ENCODE measurements at places on chromosomes 7 and 10. TPM values are rescaled to one million over a fixed set of nuclear protein-coding genes. Genes with fewer than 3 reads are reported as not detected.

Gene CPN1
- not detected for total RNA-seq

- DNase-seq = no peak
These were observed 725.4 kb downstream of the INHBA start for GRCh38 chr7:40977533-40977932.

DNA sequence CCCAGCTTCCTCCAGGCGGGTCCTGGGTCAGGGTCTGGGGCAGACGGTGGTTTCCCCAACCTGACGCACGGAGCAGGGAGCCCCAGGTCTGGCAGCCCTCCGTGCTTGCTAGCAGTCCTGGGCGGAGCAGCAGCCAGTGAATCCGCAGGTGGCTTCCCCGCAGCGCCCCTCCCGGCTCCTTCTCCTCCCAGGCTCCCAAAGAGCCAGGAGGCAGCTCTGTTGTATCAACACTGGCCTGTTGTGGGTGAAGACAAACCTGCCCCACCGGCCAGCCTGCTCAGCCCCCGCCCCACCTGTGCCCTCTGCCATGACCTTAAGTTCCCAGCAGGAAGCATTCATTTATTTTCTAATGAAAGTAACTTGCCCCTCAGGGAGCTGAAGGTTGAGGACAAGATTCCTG is 24.0 kb upstream of the TMEM213 start:
- DNase-seq = no peak

DNA sequence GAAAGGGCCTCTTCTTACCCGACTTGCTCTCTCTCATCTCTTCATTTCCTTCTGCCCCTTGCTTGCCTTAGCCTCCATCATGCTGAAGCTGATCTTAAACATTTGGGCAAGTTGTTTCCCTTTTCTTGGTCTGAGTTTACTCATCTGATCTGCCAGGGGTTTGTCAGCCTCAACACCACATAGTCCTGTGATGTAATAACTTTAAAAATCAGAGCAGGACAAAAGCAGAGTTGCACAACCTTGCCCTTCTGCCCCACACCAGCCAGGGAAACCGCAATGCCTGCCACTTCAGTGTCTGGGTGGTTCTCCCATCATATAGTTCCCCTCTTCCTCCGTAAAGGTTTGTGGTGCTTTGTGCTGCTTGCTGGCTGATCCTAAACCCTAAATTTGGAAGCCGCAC is 9.9 kb upstream of the LIPM start:
- no peak for DNase-seq

DNA sequence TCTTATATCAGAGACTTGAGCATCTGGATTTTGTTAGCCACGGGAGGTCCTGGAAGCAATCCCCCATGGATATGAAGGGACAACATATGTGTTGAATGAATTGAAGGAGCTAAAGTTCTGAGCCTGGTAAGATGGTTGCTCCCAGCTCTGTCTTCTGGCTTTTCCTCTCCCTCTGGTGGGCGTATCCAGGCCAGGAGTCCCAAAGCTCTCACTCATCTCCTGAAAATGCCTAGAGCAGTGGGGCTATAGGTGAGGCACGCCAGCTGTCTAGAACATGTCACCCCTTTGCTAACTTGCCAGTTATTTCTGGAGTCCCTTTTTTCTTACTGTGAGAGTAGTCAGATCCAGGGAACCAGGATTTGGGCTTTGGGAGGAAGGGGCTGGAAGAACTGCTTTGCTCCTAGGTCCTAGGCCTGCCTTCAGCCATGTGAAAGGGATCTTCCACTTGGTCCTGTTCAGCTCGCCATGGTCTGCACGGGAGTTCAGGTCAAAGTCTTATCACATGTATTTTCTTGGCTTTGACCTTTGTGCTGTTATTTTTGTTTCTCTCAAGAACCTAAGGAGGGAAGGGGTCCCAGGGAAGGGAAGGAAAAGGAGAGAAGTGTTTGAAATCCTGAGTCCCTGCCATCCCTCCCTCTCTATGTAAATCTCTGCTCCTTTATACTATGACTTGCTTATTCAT is 73.6 kb downstream of the MINPP1 start:
- no peak for DNase-seq

- DNase-seq = no peak
These were observed 12.0 kb upstream of the RHOBTB1 start for GRCh38 chr10:60955957-60956425.

Gene HSPB1
- 688 TPM for total RNA-seq

GRCh38 chr7:90709501-90710465 is 113.7 kb downstream of the CDK14 start:
- no peak for DNase-seq

- no peak for DNase-seq
These were observed 209.9 kb downstream of the SEMA3E start for GRCh38 chr7:83439026-83439425.

- DNase-seq = no peak
These were observed 2.4 kb downstream of the KCNH2 start for GRCh38 chr7:150975536-150976319.

Gene MSS51
- 2.4 TPM for total RNA-seq

Gene LRRTM3
- not detected for total RNA-seq

DNA sequence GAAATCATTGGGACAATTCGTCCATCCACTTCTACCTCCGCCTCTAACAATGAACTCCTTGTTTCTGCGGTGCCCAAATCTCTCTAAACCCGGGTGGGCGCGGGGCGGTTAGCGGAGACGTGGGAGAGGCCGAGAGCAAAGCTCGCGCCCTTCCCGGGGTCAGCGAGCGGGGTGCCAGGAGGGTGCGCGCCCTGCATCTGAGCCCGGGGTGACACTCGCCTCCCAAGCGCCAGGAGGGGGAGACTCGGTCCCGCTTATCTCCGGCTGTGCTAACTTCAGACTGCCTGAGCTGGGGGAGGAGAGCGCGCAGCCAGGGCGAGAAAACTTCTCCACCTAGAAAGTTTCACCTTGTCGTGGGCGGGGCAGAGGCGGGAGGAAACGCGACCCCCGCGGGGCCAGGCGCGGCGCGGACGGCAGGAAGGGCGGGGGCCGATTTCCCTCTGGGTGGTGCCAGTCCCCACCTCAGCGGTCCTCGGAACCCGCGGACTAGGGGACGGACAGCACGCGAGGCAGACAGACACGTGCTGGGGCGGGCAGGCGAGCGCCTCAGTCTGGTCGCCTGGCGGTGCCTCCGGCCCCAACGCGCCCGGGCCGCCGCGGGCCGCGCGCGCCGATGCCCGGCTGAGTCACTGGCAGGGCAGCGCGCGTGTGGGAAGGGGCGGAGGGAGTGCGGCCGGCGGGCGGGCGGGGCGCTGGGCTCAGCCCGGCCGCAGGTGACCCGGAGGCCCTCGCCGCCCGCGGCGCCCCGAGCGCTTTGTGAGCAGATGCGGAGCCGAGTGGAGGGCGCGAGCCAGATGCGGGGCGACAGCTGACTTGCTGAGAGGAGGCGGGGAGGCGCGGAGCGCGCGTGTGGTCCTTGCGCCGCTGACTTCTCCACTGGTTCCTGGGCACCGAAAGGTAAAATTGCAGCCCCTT is at the start of gene MET:
TSS of gene MET (plus strand) at position 516 of the 915 bp plus-strand sequence. CDS start 26,889 bp downstream, outside the sequence.
- DNase-seq = no peak

GRCh38 chr10:36802490-36803153 is 322.8 kb upstream of the ANKRD30A start:
- no peak for DNase-seq

DNA sequence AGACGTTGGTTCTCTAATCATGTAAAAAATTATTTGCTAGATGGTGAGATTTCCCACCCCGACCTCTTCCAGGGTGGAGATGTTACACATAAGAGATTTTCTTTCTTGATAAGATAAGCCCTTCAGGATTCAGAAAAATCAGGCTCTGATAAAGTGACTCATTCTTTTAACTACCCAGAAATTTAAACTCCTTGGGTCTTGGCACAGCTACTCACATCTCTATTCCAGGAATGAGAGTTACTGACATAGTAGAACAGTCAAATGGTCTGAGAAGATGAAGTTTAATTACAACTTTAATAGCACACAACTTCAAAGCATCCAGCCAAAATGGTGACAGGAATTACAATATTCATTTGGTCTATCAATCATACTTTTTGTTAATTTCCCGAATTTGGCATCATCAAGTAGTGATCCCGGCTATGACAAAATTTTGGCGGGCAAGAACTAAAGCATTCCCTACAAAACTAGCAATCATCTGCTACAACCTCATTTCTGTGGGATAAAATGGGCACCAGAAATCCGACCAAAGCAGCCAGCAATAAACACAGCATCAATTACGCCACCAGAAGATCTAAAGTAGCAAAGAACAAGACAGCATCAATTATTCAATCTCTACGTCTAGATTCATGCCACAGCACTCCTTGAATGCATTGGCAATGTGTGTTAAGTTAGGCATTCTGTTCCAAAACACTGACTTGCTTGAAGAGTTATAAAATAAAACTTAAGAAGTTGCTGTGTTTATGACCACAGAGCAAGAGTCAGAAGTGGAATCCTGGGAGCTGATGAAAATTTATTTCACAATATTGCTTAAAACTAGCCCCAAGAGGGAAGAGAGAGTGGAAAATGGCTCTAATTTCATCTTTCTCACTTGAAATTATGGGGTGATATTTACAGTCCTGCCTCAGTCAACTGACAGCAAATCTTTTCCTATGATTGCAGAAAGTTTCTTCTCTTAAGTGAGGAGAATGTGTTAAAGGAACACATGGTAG is 565.7 kb upstream of the ANKRD30A start:
- DNase-seq = no peak

Gene GATAD1
- total RNA-seq = 24.8 TPM

GRCh38 chr10:18418541-18419215 is 232.7 kb downstream of the NSUN6 start:
- no peak for DNase-seq

- no peak for DNase-seq
These were observed at the start of gene HTR7 for GRCh38 chr10:90857635-90858460. Gene HTR7, minus strand, starts transcription at chr10:90858039. Its CDS starts 368 bp downstream, at chr10:90857671.

Gene IQUB
- 0.29 TPM for total RNA-seq

GRCh38 chr10:10156917-10157600 is 860.6 kb upstream of the CELF2 start:
- DNase-seq = no peak

Gene IFIT2
- total RNA-seq = 7.9 TPM

Gene TLX1
- not detected for total RNA-seq

Gene TMEM236
- total RNA-seq = 0.48 TPM

Gene ZNF722
- total RNA-seq = not detected

Gene JCAD
- total RNA-seq = 107 TPM

DNA sequence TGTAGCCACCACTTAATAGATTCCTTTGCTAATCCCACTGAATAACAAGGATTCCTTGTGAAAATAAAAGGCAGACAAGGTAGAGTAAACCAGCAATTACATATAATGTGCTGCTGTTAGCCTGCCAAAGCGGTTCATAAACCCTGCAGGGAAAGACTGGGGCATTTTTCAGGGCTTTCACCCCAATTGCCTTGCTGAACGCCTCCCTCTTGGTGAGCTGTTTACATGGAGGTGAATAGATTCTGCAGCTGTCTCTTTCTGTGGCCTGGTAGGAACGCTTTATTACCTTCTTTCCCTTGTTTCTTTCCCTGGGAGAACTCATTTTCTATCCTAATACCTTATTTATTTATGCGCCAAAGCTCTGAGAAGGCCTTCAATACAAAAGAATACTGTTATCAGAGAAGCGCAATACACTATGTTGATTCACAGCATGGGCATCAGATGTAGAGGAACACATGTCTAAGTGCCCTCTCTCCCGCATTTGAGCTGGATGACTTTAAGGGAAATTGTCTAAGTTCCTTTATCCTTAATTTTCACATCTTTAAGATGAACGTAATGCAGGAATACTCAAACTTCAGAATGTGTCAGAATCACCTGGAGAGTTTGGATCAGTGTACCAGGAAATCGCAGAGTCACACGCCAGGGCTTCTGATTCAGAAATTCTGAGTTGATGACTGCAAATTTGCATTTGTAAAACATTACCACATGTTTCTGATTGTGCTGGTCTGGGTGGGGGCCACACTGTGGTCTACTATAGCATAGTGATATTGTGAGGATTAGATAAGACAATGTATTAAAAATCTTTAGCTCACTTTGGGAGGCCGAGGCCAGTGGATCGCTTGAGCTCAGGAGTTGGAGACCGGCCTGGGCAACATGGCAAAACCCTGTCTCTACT is 1203.8 kb downstream of the SORCS3 start:
- no peak for DNase-seq

- DNase-seq = no peak
These were observed 217.8 kb upstream of the HPS1 start for GRCh38 chr10:98664329-98665042.

- no peak for DNase-seq
These were observed 17.2 kb downstream of the VSTM2A start for GRCh38 chr7:54559401-54559800.

DNA sequence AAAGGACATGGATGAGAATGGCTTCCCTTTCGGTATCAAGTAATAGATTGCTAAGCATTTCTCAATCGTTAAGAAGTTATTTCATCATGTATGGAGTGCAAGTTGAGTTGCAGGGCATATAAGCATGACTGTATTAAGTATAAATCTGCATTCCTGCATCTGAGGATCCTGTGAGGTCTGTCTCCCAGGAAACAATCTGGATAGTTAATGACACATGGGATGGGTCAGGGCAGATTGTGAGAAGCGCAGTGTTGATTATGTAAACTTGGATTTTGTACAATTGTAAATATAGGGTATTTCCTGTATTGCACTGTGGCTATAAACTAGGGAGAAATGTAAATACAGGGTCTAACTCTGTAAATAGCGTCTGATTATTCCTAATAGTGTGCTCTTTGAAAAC is 102.6 kb downstream of the PLXDC2 start:
- no peak for DNase-seq

All from glomerular endothelial cell (primary cell).